ENCODE measurements at places on chromosomes 5 and 9.

DNA sequence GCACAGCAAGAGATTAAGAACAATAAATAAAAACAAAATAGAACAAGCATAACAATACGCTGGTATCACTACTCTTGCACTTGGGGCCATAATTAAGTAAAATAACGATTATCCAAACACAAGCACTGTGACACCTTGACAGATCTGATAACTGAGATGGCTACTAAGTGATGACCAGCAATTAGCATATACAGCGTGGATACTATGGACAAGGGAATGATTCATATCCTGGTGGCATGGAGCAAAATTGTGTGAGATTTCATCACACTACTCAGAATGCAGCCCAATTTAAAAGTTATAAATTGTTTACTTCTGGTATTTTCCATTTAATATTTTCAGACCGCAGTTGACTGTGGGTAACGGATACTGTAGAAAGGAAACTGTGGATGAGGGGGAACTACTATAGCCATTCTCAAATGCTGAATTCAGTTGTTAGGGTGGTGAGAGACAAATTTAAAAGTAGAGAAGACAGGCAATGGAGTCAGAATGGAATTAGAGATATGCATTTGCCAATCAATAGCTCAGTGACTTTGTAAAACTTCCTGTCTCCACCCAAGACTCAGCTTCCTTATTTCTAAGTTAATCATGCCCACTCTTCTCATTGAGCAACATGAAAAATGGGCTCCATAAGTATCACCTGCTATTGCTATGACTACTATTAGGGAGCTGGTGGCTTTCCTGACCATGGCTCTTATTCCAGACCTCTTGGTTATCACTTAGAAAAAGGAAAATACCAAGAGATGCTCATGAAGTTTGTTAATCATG lies 300.8 kb downstream of the TRIM32 start:
- DNase-seq = no peak

DNA sequence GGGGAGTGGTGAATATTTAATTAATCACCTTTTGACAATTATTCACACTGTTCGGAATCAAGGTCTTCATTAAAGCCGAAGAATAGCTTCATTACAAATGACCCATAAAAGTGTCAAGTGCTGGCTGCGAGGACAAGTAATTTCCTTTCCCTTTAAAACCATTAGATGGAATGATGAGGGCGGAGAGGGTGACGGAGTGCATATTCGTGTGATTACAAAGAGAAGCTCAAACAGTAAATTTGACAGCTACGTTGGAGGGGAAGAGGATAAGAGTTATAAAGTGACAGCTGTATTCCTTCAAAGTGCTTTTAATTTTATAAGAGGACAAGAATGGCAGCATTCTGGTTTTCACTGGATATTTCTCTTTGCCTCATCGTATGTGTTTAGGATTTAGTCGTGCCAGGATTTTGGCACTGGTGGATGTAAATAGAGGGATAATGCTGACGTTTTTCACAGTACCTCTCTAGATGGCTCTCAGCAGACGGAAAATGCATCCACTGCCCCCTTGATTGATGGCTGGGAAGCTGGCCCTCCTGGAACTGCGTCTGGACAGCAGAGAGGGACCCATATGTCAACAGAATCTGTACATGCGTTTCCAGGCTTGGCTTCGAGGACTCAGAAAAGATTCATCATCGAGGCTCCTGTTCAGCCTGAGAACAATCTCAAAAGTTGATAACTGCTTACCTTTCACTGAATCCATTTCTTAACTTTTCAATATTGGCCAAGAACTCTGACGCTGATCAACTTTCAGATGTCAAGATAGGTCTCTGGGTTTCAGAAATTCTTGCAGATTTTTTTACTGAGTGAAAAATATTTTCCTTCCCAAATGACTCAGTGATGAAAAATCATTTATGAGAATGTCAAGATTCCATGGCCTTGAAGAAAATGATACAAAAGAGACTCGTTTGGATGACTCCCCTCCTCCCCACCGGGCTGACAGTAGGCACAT lies 50.4 kb upstream of the IRX2 start:
- DNase-seq = no peak

GRCh38 chr5:169426784-169427183 lies 125.8 kb upstream of the SLIT3 start:
- DNase-seq = no peak

DNA sequence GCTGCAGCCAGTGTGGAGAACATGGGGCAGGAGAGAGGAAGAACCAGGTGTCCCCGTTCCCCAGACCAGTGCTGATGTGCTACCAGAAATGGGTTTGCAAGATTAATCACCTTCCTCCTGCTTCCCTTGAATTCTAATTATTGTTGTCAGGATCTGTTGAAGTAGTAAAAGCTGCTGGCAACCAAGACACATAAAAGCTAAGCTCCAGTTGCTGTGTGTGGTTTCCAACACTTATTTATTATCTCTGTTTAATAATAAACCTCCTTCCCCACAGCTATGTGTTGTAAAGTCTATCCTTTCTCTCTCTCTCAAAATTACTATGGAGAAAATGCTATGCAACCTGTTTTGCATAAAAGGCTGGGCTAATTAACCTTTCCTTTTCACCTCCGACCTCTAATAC lies 2.3 kb upstream of the RETREG1 start:
- DNase-seq = no peak

DNA sequence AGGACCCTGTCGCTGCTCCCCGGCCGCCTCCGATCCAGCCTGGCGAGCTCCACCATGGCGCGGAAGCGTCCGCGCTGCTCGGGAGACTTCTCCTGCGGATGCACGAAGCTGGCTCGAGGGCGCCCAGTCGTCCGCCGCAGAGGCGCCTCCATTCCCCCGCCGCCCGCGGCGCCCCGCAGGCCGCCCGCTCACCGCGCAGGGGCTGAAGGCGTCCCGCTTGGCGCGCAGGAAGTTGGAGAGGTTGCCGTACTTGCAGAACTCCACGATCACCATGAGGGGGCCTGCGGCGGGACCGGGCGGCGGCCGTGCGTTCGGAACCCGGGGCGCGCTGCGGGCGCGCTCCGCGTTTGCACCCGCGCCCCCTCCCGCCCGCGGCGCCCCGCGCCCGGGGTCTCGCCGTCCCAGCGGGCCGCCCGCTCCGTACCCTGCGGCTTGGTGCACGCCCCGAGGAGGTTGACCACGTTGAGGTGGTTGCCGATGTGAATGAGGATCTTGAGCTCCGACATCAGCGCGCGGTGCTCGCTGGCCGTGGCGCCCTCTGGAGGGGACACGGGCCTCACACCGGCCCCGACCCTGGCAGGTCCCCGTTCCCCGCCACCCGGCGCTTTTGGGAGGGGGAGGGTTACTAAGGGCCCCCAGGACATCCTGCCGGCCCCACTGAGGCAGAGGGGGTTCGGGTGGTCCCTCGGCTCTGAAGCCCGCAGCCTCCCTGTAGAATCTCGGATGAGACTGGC lies 27.7 kb upstream of the SCGB3A1 start:
- no peak for DNase-seq

DNA sequence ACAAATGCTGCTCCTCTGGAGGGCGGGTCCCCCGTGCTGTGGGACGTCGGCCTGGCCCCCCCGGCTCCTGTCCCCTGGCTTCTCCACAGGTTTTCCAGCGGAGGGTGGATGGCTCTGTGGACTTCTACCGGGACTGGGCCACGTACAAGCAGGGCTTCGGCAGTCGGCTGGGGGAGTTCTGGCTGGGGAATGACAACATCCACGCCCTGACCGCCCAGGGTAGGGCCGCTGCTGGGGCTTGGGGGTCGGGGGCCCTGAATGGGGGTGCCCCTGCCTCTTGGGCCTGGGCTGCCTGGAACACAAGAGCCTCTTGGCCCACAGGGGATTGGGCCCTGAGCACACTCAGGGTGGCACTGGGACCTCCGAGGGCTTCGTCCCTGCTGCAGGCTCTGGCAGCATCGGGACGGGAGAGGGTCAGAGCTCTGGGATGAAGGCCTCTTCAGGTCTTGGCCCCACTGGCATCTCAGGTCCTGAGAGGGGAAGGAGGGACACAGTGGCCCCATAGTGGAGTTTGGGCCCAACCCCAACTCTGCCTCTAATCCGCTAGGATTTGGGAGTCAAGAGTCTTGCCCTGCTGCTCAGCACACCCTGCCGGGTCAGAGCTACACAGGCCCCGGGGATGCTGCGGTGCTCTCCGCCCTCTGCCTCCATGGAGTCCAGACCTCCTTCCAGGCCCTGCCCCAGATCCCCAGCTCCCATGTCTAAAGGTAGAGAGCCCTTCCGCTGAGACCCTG lies 5.2 kb downstream of the FCN2 start:
- no peak for DNase-seq

DNA sequence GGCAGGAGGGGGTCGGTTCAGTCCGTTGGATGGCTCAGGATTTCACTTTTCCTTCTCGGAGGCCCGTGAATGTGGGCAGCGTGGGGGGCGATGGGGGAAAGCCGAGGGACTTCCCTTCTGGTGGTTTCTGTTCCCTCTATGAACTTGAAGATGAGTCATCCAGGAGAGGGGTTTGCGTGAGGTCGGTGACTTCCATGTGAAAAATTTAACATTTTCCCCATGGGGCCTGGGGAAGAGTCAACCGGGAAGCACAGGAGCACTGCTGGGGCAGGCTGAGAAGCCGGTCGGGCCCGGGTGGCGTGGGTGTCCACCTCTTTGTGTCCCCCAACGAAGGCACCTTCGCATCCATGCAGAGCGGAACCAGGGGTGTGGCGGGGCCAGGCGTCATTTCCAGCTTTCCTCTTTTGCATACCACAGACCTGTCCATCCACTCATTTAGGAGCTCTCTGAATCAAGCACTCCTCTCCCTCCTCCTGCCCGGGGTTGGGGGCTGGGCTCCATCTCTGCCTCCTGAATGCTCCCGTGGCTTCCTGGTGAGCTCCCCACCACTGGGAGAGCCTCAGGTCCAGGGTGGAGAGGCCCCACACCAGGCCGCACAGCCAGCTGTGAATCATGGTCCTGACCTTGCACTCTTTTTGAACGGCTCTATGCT lies 68.4 kb downstream of the ANKRD33B start:
- no peak for DNase-seq

GRCh38 chr5:22751536-22751935 lies 101.6 kb downstream of the CDH12 start:
- DNase-seq = no peak
